Mesenchymal stem cell (in vitro differentiated cells and primary cell): ENCODE measurements at places on chromosomes 1 and 21.

DNA sequence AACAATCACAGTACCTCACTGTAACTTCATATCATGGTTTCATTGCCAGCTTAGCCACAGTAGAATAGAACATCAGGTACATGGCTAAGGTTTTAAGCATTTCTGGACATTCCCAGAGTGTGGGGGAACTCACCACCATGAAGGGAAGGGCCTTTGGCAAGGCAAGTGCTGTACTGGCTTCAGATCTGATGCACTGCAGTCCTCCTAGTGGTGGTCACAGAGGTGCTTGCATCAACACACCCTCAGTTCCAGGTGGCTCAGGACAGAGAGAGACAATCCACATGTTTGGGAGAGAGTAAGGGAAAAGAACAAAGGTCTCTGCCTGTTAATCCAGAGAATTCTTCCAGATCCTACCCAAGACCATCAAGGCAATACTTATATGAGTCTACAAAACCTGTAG, 528.4 kb upstream of the RGS18 start:
- no peak overlapping the region for H3K4me3 ChIP-seq
- no peak for DNase-seq
- H3K27ac ChIP-seq: no peak overlapping the region
- H3K27me3 ChIP-seq: no peaks in the 10 kb centered on the region
- no peaks in the 10 kb centered on the region for H3K4me1 ChIP-seq

- peaks cover 10% of the 10 kb centered on the region for H3K27me3 ChIP-seq
- H3K4me1 ChIP-seq: peaks cover 10% of the 10 kb centered on the region
- DNase-seq: no peak
- no peaks in the 10 kb centered on the region for H3K36me3 ChIP-seq
Observed at GRCh38 chr21:39120876-39121599, 62.2 kb downstream of the PSMG1 start.

DNA sequence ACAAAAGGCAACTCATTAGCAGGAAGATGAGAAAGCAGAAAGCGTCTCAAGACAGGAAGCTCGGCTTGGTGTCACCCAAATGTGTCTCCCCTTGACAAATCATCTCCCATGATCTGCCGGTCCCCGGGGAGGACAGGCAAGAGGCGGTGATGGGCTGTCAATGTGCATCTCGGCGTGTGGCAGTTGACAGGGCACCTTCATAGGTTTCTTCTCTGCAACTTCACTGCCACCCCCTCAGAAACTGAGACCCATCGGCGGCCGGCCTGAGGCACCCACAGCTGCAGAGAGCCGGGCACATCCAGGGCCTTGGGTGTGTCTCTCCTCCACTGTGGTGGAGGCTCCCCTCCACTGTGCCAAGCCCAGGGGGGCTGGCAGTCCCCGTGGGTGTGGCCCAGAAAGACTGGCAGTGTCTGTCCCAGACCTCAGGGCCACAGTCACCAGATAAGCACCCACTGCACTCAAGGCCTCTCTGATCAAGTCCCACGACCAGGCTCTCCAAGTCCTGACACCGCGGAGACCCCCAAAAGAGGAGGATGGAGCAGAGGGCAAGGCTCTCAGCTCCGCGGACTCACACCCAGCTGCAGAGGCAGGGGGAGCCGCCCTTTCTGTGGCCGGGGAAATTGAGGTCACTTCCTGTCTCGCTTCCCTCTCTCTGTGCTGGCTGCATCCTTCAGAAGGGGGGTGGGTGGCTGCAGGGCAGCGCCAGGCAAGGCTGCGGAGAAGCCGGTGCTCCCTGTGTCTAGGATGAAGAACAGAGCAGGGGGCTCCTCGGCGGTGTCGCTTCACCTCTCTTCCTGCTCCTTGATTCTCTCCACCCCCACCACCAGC, 39.6 kb upstream of the LBR start:
- H3K4me1 ChIP-seq: peaks cover 18% of the 10 kb centered on the region
- H3K27me3 ChIP-seq: no peaks in the 10 kb centered on the region
- H3K27ac ChIP-seq: no peak overlapping the region
- H3K4me3 ChIP-seq: no peak overlapping the region
- no peak for DNase-seq
- H3K36me3 ChIP-seq: no peaks in the 10 kb centered on the region

GRCh38 chr1:200922406-200922805, 27.7 kb downstream of the INAVA start:
- no peaks in the 10 kb centered on the region for H3K4me1 ChIP-seq
- no peak overlapping the region for H3K27ac ChIP-seq
- H3K36me3 ChIP-seq: no peaks in the 10 kb centered on the region

DNA sequence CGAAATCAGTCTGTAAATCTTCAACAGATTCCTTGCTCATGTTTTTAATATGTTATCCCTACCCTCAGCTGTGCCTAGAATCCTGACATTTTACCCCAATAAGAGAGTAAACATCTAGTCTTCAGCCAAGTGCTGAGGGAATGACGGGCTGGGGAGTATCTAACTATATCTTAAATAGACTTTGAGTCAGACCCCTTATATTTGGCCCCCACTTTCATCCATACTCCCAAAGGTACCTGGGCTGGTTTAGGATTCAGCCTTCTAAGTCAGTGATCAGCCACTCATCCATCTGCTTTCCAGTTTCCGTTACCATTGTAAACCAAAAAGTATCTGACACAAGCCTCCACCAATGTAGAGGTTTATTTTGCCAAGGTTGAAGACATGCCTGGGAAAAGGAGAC, 36.1 kb upstream of the CNIH3 start:
- H3K4me1 ChIP-seq: no peaks in the 10 kb centered on the region
- H3K4me3 ChIP-seq: no peak overlapping the region
- H3K36me3 ChIP-seq: no peaks in the 10 kb centered on the region

DNA sequence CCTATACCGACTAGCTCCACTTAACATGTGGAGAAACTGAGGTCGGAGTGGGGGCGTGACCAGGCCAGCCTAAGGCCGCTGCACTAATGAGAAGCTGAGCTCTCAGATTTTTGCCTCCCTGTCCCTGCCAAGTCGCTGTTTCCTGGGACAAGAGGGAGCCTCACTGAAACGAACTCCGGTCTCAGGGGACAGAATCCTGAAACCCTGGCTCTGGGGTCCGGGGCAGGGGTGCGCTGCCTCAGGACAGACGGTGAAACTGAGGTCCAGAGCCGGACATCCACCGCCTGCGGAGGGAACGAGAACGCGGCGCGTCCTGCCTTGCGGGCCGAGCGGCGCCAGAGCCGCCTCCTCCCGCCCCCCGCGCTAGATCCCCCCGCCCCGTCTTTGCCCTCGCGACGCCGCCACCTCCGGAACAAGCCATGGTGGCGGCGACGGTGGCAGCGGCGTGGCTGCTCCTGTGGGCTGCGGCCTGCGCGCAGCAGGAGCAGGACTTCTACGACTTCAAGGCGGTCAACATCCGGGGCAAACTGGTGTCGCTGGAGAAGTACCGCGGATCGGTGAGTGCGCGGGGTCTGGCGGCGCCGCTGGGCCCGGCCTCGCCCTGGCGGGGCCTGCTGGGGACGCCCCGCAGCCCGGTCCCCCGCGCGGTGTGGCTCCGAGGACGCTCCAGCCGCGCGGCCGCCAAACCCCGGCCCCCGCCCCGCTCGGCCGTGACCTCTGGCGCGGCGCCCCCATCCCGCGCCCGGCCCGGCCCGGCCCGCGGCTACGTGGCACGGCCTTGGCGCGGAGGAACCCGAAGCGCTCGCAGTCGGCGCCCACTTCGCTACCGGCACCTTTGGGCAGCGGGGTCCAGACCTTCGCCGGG, at the start of gene GPX7:
Gene GPX7 (plus strand): TSS at position 381 of the 865 bp plus-strand sequence. CDS start 39 bp downstream, at position 420.
- H3K27ac ChIP-seq: no peak within 1 kb of the TSS
- H3K4me3 ChIP-seq: peak within 1 kb of the TSS; percentile 61
- H3K36me3 ChIP-seq: peaks cover 9% of the 10 kb centered on the region
- peaks cover 16% of the 10 kb centered on the region for H3K4me1 ChIP-seq
- no peaks in the 10 kb centered on the region for H3K27me3 ChIP-seq

DNA sequence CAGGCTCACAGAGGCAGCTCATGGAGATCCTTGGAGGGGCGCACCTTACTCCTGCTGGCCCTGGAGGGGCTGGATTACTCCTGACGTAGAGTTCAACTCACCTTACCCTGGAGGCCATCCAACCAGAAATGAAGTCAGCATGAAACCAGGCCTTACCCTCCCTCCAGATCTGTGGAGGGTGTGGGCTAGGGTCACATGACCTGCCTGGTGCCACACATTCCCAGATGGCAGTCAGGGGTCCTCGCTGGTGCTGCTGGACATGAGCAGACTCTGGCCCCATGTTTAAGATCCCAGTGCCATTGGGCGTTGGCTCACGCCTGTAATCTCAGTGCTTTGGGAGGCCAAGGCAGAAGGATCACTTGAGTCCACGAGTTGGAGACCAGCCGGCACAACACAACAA, 4.5 kb downstream of the C21orf58 start:
- no peak for DNase-seq
- no peaks in the 10 kb centered on the region for H3K36me3 ChIP-seq
- no peak overlapping the region for H3K4me3 ChIP-seq
- H3K4me1 ChIP-seq: peaks cover 21% of the 10 kb centered on the region
- no peaks in the 10 kb centered on the region for H3K27me3 ChIP-seq
- no peak overlapping the region for H3K27ac ChIP-seq

- no peaks in the 10 kb centered on the region for H3K27me3 ChIP-seq
- H3K27ac ChIP-seq: no peak overlapping the region
- peaks cover 3% of the 10 kb centered on the region for H3K4me1 ChIP-seq
Observed at GRCh38 chr1:207280706-207281105, 40.8 kb upstream of the CD55 start.

DNA sequence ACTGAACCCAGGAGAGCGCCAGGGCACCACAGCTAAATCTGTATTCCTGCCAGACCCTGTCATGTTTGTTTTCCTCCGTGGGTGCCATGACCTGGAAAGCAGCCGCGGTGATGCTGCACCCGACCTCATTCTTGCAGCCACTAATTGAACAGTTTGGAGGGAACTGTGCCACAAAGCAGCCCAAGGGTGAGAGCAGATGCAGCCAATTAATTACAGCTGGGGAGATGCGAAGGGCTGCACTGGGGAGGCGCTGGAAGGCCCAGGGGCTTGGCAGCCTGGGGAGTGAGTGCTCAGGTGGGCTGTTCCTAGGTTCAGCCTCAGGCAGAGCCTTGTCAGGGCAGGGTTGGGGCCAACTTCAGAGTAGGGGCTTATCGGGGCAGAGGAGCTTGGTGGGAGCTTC, 158.4 kb upstream of the CD34 start:
- H3K4me1 ChIP-seq: peaks cover 10% of the 10 kb centered on the region
- no peaks in the 10 kb centered on the region for H3K27me3 ChIP-seq
- no peak overlapping the region for H3K27ac ChIP-seq
- no peaks in the 10 kb centered on the region for H3K36me3 ChIP-seq
- DNase-seq: no peak
- no peak overlapping the region for H3K4me3 ChIP-seq

DNA sequence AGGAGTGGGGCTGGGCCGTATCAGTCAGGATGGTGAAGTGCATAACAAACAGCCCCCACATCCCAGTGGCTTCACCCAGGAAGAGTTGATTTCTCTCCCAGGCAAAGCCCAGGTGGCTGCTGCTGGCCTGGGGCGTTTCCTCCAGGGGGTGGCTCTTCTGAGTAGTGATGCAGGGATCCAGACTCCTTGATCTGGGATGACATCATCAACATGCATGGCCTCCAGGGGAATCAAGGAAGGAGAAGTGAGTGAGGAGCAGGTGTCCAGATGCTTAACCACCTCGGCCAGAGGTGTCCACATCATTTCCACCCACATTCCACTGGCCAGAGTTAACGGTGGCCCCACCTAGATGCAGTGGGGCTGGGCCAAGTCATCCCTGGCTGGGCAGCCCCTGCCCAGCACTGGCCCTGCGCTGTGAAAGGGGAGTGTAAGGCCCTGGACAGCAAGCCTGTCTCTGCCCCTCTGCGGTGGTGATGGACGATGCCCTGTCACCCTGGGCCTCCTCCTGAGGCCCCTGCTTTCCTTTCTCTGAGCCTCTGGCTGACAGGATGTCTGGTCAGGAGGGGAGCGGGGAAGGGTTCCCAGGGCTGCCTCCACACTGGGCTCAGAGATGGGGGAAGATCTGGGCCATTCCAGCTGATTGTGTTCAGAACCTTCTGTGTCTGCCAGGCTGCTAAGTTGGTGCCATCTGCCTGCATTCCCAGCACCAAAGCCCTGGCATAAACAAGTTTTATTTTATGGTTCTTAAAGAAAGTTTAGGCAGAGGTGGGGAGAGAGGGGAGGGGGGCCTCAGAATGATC, 598.2 kb downstream of the MATN1 start:
- peaks cover 6% of the 10 kb centered on the region for H3K27me3 ChIP-seq
- H3K36me3 ChIP-seq: no peaks in the 10 kb centered on the region
- H3K4me3 ChIP-seq: no peak overlapping the region
- H3K4me1 ChIP-seq: no peaks in the 10 kb centered on the region
- H3K27ac ChIP-seq: no peak overlapping the region

- peaks cover 43% of the 10 kb centered on the region for H3K27me3 ChIP-seq
- H3K27ac ChIP-seq: no peak overlapping the region
- peaks cover 3% of the 10 kb centered on the region for H3K4me1 ChIP-seq
- no peaks in the 10 kb centered on the region for H3K36me3 ChIP-seq
- H3K4me3 ChIP-seq: no peak overlapping the region
- peak; percentile 22 for DNase-seq
Observed at GRCh38 chr1:166884040-166884642, 8.1 kb upstream of the TADA1 start.

- H3K27ac ChIP-seq: no peak overlapping the region
- no peaks in the 10 kb centered on the region for H3K4me1 ChIP-seq
- H3K27me3 ChIP-seq: no peaks in the 10 kb centered on the region
- peaks cover 3% of the 10 kb centered on the region for H3K36me3 ChIP-seq
- H3K4me3 ChIP-seq: no peak overlapping the region
Observed at GRCh38 chr21:34261841-34262468, 101.9 kb upstream of the KCNE2 start.

GRCh38 chr1:203120325-203121153, 7.0 kb upstream of the ADORA1 start:
- no peak for DNase-seq
- H3K36me3 ChIP-seq: no peaks in the 10 kb centered on the region
- H3K4me3 ChIP-seq: no peak overlapping the region
- peaks cover 77% of the 10 kb centered on the region for H3K27me3 ChIP-seq
- peaks cover 18% of the 10 kb centered on the region for H3K4me1 ChIP-seq

- no peaks in the 10 kb centered on the region for H3K4me1 ChIP-seq
- H3K27me3 ChIP-seq: no peaks in the 10 kb centered on the region
- no peak for DNase-seq
- no peaks in the 10 kb centered on the region for H3K36me3 ChIP-seq
- no peak overlapping the region for H3K4me3 ChIP-seq
- no peak overlapping the region for H3K27ac ChIP-seq
Observed at GRCh38 chr1:159406821-159407220, 25.2 kb upstream of the OR10J4 start.

DNA sequence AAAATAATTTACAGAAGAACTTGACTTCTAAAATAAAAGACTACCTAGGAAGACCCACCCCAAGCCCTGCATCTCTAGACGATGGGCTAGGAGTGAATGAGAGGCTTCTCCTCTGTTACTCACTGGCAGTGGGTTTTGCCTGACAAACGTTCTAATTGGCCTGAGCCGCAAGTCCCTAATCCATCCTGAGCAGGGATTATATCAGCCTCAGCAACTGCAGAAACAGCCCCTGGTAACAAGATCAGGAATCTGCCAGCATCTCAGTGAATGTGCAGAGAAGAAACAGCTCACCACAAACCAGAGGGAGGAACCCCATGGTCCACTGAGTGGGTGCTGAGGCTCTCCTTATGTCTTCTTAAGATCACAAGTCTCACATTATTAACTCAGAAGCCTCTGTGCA, 240.6 kb downstream of the BRINP2 start:
- H3K27ac ChIP-seq: no peak overlapping the region
- DNase-seq: no peak
- no peak overlapping the region for H3K4me3 ChIP-seq
- H3K36me3 ChIP-seq: no peaks in the 10 kb centered on the region
- H3K27me3 ChIP-seq: peaks cover 47% of the 10 kb centered on the region

GRCh38 chr1:90724926-90725656, 8.0 kb upstream of the BARHL2 start:
- H3K4me3 ChIP-seq: peak overlapping the region; percentile 34
- no peak for DNase-seq
- peaks cover 24% of the 10 kb centered on the region for H3K4me1 ChIP-seq
- H3K27ac ChIP-seq: no peak overlapping the region
- H3K27me3 ChIP-seq: peaks cover 99% of the 10 kb centered on the region
- no peaks in the 10 kb centered on the region for H3K36me3 ChIP-seq
